ENCODE measurements at places on chromosomes 1 and 21.

- DNase-seq, result no peak
Observed at GRCh38 chr1:28341591-28341990, 12.8 kb downstream of the MED18 start.

DNA sequence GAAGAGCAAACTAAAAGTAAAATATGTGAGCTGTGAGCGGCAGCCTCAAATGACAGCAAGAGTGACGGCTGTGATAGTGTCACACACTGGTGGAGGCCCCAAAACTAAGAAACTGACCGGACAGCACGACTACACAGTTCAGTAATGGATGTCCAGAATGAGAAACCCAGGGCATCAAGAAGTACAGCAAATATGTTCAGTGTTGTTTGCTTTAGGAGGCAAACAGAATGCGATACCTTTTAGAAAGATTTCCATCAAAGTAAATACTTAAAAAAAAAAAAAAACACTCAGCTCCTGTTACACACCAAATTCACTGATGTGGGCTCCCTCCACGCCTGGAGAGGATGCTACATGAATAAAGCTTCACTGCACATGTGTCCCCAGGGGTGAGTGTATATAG is 1.1 kb upstream of the PKP1 start:
- DNase-seq, result no peak

DNA sequence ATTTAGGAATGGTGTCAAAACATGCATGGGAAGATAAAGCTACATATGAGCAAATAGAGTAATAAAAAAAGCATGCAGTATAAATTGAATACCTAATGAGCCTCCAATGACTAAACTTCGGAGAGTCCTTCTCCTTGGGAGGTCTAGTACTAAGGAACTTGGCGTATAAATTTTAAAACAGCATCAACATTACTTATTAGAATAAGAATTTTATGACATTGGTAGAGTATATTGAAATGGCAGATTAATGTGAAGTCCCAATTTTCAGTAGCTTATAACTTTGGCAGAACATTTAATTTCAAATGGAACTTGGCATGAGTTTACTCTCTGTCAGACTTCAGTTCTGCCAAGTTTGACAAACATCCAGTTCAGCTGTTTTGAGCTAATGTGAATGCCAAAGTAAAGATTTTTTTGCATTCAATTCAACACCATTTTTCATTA is 104.7 kb upstream of the RGS18 start:
- DNase-seq, result no peak

- DNase-seq, result no peak
Observed at GRCh38 chr1:11991969-11992676, 11.9 kb downstream of the MFN2 start.

GRCh38 chr1:47813970-47814369 is 183.2 kb downstream of the TRABD2B start:
- DNase-seq, result no peak

DNA sequence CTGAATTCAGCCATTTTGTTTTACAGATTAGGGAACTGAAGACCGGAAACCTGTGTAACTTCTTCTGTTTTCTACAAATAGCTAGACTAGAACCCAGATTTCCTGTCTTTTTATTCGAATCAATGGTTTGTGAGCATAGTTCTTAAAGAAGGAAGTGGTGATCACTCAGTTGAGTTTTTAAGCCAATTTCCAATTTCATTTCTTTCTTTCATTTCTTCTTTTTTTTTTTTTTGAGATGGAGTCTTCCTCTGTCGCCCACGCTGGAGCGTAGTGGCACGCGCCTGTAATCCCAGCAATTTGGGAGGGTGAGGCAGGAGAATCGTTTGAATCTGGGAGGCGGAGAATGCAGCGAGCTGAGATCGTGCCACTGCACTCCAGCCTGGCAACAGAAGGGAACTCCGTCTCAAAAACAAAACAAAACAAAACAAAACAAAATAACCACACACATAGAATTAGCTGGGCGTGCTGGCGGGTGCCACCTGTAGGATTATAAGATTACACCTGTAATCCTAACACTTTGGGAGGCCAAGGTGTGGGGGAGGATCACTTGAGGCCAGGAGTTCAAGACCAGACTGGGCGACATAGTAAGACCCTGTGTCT is 3.0 kb upstream of the MDM4 start:
- no peak for DNase-seq

- no peak for DNase-seq
Observed at GRCh38 chr1:176174108-176174507, 33.0 kb downstream of the COP1 start.

All from stimulated activated CD4-positive, alpha-beta T cell treated with anti-CD3 and anti-CD28 coated beads, Interleukin-15, amount 100 ng/mL, for 1 hour (primary cell).